Fibroblast of skin of right biceps (primary cell): ENCODE measurements at places on chromosomes 12 and 14.

DNA sequence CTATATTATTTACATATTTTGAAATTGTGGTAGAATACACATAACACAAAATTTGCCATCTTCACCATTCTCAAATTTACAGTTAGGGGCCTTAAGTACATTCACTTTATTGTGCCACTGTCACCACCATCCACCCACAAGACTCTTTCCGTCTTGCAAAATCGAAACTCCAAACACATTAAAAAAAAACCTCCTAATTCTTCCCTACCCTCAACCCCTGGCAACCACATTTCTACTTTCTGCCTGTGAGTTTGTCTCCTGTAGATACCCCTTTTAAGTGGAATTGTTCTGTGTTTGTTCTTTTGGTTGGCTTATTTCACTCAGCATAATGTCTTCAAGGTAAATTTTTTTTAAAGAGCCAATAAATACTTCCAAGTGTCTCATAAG lies 31.6 kb upstream of the AMIGO2 start:
- DNase-seq, result no peak

GRCh38 chr14:76306131-76306530 lies 69.8 kb upstream of the ESRRB start:
- no peak for DNase-seq

DNA sequence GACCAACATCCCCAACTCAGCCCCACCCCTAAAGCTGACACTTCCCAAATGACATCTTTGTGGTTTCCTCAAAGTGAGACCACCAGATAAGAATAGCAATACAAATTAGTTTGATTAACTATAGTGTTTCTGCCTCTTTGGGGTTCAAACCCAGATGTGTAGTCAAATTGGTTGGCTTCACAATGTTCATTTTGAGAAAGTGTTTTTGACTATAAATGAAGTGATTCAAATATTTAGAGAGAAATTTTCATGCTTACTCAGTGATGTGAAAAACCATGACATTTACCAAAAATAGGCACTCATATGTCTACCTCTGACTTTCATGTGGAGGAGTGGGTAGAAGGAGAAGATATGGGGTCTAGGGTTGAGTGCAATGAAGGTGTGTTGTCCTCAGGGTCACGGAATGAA lies 218.4 kb downstream of the BCAT1 start:
- DNase-seq, result no peak

GRCh38 chr12:65666876-65667275 lies 157.4 kb upstream of the HMGA2 start:
- DNase-seq, result peak; percentile 61

GRCh38 chr14:81710232-81710845 lies 176.7 kb upstream of the SEL1L start:
- DNase-seq, result peak; percentile 14

DNA sequence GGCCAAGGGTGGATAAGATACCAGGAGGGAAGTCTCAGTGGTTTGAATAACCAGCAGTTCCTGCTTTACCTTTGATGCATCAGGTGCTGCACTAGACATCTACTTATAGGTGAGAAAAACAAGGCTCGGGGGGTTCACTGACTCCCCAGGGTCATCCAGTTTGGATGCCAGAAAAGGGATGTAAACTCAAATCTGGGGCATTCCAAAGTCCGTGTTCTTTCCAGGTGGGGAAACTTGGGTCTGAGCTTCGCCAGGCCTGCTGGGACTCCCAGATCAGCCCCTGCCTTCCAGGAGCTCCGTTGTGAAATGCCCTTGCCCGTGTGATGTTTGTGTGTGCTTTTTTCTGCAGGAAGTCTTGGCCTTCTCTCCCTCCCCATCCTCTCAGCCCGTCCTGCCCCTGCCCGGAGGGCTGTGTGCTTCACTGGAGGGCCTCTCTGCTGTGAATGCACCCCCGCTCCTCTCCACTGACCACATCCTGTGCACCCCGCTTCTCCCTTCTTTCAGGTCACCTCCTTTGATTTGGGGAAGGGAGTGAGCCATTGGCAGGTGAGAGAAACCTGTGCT lies 42.1 kb downstream of the TSPAN9 start:
- no peak for DNase-seq

DNA sequence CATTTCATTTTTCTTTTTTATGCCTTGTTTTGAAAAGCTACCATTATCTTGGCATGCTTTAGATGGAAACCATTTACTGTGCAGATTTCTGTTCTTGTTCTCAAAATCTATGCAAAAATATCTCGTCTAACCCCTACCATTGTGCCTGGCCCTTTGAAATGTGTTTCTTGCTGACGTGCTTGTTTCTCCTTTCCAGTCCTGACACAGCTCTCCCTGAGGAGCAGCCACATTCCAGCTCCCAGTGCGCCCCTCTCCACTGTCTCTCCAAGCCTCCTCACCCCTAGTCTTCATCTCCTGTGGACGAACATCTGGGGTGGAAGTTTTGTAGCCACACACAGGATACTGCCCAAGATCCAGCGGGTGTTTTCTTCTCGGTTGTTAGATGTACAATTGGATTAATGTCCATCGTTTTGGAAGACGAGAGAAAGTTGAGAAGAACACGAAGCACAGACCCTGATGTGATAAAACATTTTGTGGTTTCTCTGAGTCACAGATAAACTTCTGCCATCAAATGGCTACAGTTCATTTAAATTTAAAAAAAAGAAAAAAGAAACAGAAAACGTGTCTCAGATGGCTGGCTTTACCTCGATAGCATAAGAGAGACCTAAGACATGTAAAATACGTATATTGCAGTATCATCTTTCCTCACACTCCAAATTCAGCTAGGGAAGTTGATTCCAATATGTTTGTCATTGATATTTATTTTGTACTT lies 21.9 kb upstream of the FGD4 start:
- DNase-seq, result no peak

DNA sequence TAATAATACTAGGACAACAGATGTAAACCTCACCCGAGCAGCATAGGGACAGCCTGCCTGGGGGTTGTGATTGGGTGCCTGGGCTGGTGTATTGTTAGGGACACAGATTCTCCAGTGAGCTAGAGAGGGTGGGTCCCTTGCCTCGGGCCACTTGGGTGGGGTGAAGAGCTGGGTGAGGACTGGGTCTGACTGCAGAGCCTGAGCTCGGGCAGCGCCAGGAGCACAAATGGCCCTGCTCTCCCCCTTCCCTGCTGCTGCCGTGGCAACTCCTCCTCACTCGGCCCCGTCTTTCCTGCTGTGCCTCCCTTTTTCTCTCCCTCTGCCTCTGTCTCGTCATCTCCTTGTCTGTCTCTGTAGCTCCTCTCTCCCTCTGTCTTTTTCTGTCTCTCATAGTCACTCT lies 115.4 kb downstream of the GLT1D1 start:
- no peak for DNase-seq

GRCh38 chr12:108016022-108016564 lies 113.0 kb upstream of the WSCD2 start:
- no peak for DNase-seq

GRCh38 chr14:101147848-101148247 lies 244.3 kb upstream of the RTL1 start:
- no peak for DNase-seq

GRCh38 chr14:64201296-64201695 lies 92.9 kb downstream of the ESR2 start:
- no peak for DNase-seq
